Lower lobe of right lung (tissue), 2 donors: ENCODE measurements at places on chromosomes 2 and 18.
A peak's percentile ranks its signal among the peaks of the same experiment; 100 is the strongest.

GRCh38 chr18:11309172-11309571 lies 159.8 kb upstream of the PIEZO2 start:
- no peaks in the 10 kb centered on the region for H3K36me3 ChIP-seq
- DNase-seq: no peak
- H3K4me1 ChIP-seq: no peaks in the 10 kb centered on the region
- no peak overlapping the region for H3K4me3 ChIP-seq
- no peak overlapping the region for H3K27ac ChIP-seq

DNA sequence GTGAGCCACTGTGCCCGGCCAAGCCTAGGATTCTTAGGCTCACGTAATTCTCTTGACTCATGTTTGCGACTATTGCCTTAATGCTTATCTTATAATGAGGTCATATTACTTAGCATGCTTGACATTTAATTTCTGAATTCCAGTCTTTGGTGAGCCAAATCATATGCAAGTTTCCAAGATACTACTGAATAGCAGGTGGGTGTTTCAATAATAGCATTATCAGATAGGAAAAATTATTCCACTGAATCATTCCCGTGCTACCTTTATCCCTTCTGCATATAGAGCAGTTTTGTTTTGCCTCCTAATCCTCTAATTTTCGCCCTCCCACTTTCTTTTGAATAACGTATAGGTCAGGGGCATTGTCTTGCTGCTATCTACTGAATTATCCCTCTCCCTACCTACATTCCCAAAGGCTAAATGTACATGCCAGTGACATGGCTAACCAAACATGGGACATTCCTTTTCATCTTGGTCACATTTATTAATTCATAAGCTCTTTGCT lies 4.9 kb downstream of the DAW1 start:
- no peaks in the 10 kb centered on the region for H3K36me3 ChIP-seq
- H3K27me3 ChIP-seq: peaks cover 8% of the 10 kb centered on the region
- no peak overlapping the region for H3K27ac ChIP-seq
- peaks cover 4% of the 10 kb centered on the region for H3K4me1 ChIP-seq
- DNase-seq: no peak
- no peak overlapping the region for H3K4me3 ChIP-seq

DNA sequence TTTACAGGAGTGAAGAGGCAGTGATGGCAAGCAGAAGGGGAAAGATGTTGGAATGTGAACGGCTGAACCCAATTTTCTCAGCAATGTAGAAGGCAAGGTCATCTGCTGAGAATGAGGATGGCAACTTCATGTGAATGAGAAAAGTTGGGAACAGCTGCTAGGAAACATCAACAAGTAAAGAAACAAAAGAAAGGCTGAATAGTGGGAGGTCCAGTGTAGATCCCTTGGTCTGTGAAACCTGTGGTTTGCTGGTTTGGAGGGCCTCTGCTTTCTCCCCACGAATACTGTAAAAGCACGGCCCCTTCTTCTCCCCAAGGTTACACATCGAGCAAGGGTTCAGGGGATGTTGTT lies 27.4 kb downstream of the MARCHF4 start:
- H3K4me3 ChIP-seq: no peak overlapping the region
- peaks cover 14% of the 10 kb centered on the region for H3K4me1 ChIP-seq
- no peak for DNase-seq
- no peak overlapping the region for H3K27ac ChIP-seq
- no peaks in the 10 kb centered on the region for H3K27me3 ChIP-seq

- DNase-seq: no peak
- H3K4me3 ChIP-seq: no peak overlapping the region
- H3K36me3 ChIP-seq: no peaks in the 10 kb centered on the region
- no peaks in the 10 kb centered on the region for H3K27me3 ChIP-seq
- no peak overlapping the region for H3K27ac ChIP-seq
Measured at GRCh38 chr18:78670778-78671391, 308.7 kb upstream of the SALL3 start.

- peaks cover 5% of the 10 kb centered on the region for H3K36me3 ChIP-seq
- peaks cover 44% of the 10 kb centered on the region for H3K4me1 ChIP-seq
- H3K27ac ChIP-seq: peak overlapping the region; percentile 92
- peak overlapping the region; percentile 84 for H3K4me3 ChIP-seq
Measured at GRCh38 chr2:96815326-96816126, 542 bp upstream of the CNNM3 start.

- H3K27ac ChIP-seq: no peak overlapping the region
- H3K36me3 ChIP-seq: no peaks in the 10 kb centered on the region
- no peak for DNase-seq
- H3K4me3 ChIP-seq: no peak overlapping the region
- H3K27me3 ChIP-seq: no peaks in the 10 kb centered on the region
- H3K4me1 ChIP-seq: peaks cover 7% of the 10 kb centered on the region
Measured at GRCh38 chr2:40348038-40348437, 103.9 kb downstream of the SLC8A1 start.

- H3K4me1 ChIP-seq: no peaks in the 10 kb centered on the region
- H3K36me3 ChIP-seq: no peaks in the 10 kb centered on the region
- DNase-seq: no peak
Measured at GRCh38 chr2:204628926-204629712, 83.8 kb downstream of the PARD3B start.

DNA sequence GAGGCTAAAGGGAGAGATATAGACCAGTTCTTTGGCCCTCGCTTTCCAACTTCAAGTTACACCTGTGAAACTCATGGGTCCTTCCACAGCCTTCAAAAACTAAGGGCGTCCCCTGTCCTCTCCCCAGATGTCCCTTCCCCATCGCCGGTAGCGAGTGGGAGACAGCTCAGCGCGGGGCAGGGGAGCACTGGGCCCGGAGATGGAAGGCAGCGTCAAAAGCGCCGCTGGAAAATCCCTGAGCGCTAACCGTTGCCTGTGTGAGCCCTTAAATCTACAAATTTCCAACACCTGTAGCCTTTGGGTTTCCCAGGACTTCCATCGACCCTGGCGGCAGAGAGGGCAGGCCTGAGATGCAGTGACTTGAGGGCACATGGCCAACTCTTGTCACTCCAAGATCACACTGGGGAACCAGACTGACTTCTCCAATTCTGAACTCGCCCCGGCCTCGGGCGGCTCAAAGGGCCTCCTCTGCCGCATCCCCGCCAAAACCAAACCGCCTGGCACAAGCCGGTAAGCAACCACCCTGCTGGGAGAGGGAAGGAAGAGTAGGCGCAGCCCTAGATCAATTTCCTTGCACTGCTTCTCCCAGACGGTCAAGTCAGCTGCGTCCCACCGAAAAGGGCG lies 879 bp upstream of the EPAS1 start:
- peak overlapping the region; percentile 98 for H3K27ac ChIP-seq
- H3K36me3 ChIP-seq: no peaks in the 10 kb centered on the region
- no peaks in the 10 kb centered on the region for H3K27me3 ChIP-seq
- peak overlapping the region; percentile 78 for H3K4me3 ChIP-seq
- peak; percentile 81 for DNase-seq

DNA sequence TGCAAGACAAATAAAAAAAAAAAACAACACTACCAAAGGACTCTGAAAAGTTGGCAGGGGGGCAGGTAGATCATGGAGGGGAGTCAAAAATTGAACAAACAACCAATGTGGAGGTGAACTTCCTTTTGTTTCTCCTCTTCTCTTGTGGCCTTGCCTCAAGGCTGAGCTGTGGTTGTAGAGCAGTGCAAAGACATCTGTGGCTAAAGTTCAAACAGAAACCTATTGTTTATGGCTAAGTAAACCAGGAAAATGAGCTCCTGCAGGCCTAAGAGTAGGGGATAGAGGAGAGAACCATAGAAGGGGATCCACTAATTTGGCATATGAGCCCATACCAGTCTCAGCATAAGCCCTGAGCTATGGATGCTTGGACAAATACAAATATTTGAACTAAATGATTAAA lies 40.2 kb upstream of the EGR4 start:
- H3K27ac ChIP-seq: no peak overlapping the region
- no peaks in the 10 kb centered on the region for H3K36me3 ChIP-seq
- no peak overlapping the region for H3K4me3 ChIP-seq
- H3K4me1 ChIP-seq: no peaks in the 10 kb centered on the region
- DNase-seq: no peak

DNA sequence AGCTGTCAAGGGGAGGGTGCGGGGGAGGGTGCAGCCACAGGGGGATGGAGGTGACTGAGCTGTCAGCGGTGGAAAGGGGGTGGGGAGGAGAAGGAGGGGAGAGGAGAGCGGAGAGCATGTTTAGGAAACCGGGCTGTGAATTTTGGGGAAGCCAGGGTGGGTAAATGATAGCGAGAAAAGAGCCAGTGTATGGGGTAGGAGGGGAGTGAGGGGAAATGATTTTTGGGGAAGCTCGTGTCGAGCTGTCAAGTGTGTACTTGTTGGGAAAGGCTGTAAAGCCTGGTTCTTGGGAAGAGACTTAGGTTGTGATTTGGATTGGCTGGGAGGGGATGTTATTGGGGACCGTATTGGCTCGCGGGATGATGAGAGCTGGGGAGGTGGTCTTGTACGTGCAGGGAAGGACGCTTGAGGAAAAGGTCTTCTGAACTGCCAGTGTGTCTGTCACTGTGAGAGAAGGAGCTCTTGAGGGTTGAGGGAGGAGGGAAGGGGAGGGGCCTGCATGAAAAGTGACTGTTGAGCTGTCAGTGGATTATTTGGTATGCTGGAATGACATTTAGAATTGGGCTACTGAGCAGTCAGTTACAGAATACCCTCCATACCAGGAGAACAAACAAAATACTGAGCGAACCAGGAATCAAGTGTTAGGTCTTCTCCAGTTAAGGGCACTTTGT lies 1.0 kb downstream of the UBR3 start:
- H3K4me3 ChIP-seq: peak overlapping the region; percentile 94
- no peaks in the 10 kb centered on the region for H3K27me3 ChIP-seq

DNA sequence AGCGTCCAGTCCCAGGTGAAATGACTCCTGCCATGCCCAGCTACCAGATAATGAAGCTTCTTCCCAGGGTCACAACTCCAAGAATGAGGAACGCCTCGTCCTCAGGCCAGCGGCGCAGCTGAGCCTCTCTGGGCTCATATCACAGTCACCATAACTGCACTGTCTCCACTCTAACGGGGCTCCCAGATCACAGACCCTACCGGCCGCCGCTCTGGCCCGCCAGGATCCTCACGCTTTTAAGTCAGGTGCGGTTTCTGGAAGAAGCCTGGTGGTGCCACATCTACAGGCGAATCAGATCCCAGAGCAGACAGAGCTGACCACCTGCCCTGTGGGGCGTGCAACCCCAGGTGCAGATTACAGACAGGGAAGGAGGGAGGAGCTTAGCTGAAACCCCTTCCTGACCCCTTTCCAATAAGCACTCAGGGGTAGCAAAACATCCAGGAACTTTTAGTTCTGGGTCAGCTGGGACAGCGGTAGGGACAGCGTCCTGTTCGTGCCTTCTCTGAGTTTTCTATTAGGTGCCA lies 3.7 kb upstream of the ACKR3 start:
- H3K4me3 ChIP-seq: no peak overlapping the region
- peaks cover 8% of the 10 kb centered on the region for H3K27me3 ChIP-seq
- no peaks in the 10 kb centered on the region for H3K36me3 ChIP-seq
- peaks cover 37% of the 10 kb centered on the region for H3K4me1 ChIP-seq
- DNase-seq: no peak

GRCh38 chr2:149099298-149099697 lies 60.8 kb downstream of the LYPD6B start:
- no peak overlapping the region for H3K4me3 ChIP-seq
- no peaks in the 10 kb centered on the region for H3K27me3 ChIP-seq
- DNase-seq: no peak
- H3K4me1 ChIP-seq: no peaks in the 10 kb centered on the region

- H3K4me3 ChIP-seq: no peak overlapping the region
- no peak overlapping the region for H3K27ac ChIP-seq
- H3K36me3 ChIP-seq: no peaks in the 10 kb centered on the region
- H3K4me1 ChIP-seq: no peaks in the 10 kb centered on the region
- no peaks in the 10 kb centered on the region for H3K27me3 ChIP-seq
- DNase-seq: no peak
Measured at GRCh38 chr2:154532763-154533162, 165.7 kb upstream of the KCNJ3 start.

DNA sequence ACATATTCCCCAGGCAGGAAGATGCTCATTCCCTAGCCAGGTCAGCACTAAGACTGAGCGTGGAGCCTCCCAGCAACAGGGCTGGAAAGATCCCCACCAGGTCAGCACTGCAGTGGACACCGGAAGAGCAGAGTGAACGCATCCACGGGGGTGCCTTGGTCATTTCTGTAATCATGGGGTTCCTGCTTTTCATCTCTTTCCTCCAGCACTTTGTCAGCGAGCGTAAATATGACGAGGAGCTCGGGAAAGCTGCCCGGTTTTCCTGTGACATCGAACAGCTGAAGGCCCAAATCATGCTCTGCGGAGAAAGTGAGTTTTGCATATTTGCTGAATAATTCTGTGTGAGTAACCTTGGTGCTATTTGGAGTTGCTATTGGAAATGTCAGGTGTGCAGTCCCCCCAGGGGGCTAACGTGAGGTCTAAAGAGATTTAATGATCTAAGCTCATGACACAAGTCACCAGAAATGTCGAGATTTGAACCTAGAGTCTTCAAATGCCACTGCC lies 40.1 kb downstream of the KCTD18 start:
- DNase-seq: no peak
- no peak overlapping the region for H3K4me3 ChIP-seq
- H3K27me3 ChIP-seq: no peaks in the 10 kb centered on the region
- H3K4me1 ChIP-seq: no peaks in the 10 kb centered on the region
- H3K36me3 ChIP-seq: peaks cover 85% of the 10 kb centered on the region

DNA sequence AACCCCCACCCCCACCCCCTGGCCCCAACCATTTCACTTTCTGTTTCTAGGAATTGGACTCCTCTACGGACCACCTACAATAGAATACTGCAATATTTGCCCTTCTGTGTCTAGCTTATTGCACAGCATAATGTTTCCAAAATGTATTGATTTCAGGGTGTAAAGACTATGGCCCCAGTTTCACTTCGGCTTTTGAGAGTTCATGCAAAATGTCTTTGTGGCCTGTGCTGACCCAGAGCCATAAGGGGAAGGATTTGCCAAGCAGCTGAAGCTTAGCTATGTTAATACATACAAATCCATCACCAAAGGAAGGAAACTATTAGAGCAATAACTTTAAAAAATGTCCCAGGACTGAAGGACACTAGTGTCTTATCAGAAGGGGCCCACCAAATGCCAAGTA lies 11.2 kb upstream of the ATP9B start:
- no peak overlapping the region for H3K27ac ChIP-seq
- no peaks in the 10 kb centered on the region for H3K36me3 ChIP-seq
- H3K4me3 ChIP-seq: no peak overlapping the region
- H3K4me1 ChIP-seq: no peaks in the 10 kb centered on the region
- no peak for DNase-seq

GRCh38 chr2:46836295-46837111 lies 79.1 kb downstream of the MCFD2 start:
- H3K4me1 ChIP-seq: peaks cover under 1% of the 10 kb centered on the region
- no peaks in the 10 kb centered on the region for H3K36me3 ChIP-seq
- H3K27ac ChIP-seq: no peak overlapping the region

DNA sequence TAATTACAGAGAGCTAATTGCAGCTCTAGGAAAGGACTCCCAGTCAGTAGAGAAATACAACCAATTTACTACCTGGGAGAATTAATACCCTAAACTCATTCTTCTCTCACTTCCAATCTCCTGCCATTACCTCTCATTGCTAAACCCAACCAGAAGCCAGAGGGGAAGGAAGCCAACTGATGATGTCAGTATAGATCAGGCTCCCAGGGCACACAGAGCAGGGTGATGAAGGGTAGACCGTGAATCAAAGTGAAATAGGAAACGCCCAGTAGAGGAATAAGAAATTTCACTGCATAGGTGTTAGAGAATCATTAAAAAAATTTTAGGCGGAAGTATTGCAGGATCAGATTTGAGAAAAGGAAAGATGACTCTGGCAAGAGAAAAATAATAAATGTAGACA lies 456.8 kb upstream of the NXPH2 start:
- no peaks in the 10 kb centered on the region for H3K36me3 ChIP-seq
- H3K27ac ChIP-seq: no peak overlapping the region
- H3K27me3 ChIP-seq: no peaks in the 10 kb centered on the region
- no peaks in the 10 kb centered on the region for H3K4me1 ChIP-seq
- no peak overlapping the region for H3K4me3 ChIP-seq
- DNase-seq: no peak
